Stimulated activated CD4-positive, alpha-beta T cell treated with anti-CD3 and anti-CD28 coated beads, Interleukin-1b, Interleukin-23, amount 100 ng/mL, for 24 hours (primary cell): ENCODE measurements at places on chromosomes 4 and X.

DNA sequence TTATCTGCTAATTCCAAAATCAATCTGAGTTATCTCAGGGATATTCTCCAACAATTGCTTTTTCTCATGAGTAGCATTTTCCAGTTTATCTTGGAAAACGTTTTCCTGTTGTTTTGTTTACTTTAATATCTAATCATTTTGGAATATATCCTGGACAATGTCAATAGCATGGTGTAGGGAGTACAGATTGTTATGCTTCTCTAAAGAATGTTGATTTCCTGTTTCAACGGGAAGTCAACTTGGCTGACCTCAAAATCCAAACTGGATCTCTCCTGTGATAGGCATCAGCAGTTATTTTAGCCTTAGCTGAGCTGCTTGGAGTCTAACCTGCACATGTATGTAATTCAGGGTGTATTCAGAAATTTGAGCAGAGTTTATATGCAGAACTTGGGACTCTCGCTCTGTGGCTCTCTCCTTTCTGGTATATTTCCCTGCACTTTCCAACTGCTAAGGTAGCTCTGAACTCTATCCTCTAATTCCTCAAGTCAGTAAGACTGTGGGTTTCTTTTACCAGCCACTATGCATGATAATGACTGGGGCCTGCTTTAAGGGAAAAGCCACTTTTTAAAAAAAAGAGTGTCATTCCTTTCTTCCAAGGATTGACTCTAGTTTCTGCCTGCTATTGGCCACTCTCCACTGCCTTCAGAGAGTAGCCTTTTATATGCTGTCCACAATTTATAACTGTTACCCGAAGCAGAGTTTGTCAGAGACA lies 7.7 kb downstream of the PRSS48 start:
- no peak for DNase-seq

DNA sequence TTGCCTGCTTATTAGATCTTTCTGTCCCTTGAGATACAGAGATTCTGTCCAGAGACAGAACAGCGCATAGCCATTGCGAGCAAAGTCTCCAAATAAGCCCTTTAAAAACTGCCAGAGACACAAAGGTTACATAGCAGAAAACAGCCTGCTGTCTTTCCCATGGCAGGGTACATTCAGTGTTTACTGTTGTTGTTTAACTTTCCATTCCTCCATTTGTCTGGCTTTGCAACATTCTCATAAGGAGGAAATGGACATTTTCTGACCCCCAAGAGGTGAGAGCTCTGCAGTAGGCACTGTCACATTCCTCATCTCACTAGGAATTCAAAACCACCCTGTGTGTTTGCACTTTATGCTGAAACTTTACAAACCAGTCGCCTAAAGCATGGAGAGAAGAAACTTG lies 48.3 kb downstream of the PDE5A start:
- no peak for DNase-seq

DNA sequence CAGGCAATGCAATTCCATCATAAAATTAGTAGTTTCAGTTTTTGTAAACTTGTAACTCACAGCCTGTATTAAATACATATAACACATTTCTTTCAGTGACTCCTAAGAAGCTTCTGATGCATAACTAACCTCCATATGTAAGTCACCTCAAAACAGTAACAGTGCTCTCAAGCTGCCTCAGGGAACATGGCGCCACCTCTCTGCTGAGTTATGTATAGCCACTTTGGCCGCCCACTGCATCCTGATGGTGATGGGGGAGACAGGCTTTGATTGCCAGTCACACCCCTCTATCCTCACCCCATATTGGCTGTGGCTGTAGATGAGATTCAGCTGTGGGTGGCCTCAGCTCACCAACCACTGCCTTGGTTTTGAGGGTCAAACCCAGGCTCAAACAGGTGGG lies 54.3 kb downstream of the LRBA start:
- no peak for DNase-seq

DNA sequence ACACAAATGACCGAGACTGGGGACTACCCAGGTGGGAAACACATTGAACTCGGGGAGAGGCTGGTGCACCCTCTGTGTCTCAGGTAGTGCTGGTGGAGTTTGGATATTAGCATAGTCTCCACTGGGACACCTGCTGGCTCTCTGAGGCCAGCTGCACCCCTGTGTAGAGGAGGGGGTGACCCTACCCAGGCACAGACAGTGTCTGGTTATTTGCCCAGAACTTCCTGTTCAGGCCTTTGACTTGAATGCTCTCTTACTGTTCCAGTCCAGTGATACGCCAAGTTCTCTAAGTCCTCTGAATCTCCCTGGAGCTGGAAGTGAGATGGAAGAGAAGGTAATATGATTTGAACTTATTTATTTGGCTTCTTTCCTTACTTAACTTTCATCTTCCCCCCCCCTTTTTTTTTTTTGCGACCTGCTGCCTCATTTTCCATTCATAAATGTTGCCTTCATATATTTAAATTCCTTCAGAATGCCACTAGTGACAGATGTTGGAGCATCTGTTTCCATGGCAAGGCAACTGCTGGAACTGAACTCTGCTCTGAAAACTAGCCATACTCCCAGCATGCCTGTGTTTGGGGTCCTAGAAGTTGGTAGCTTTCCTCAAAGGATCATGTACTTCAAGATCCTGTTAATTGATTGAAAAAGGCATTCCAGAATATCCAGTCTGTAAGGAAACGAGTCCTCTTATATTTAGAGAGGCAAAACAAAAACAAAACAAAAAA lies 76.7 kb downstream of the AASDH start:
- no peak for DNase-seq

DNA sequence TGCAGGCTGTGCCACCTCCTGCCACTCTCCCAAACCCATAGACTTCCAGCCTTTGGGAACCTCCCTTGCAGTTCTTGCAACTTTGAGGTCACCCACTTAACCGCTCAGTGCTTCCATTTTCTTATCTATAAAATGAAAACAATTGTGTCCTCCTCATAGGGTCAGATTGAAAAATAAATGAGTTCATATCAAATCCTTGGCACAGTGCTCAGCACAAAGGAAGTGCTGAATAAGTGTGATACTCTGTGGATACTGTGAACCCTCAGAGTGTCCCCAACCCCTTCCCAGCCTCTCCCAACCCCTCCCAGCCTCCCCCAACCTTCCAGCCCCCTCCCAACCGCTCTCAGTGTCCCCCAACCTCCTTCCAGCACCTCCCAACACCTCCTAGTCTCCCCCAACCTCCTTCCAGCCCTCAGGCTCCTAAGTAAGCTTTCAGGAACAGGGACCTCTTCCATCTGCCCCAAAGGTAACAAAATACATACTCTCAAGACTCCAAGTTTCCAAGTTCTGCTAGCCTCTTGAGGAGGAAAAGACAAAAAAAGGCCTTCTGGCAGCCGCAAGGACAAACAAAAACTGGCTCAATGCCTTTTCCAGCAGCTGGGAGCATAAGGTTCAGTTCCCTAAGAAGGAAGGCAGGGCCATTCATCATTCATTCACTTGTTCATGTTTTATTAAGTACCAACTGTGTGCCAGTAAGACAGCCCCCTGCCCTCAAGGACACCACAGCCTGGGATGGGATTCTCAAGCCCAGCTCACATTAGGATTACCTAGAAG lies 46.1 kb upstream of the LGI2 start:
- DNase-seq, result no peak
